ELF-1 (cell line): ENCODE measurements at places on chromosomes 1 and 21.
A peak's percentile ranks its signal among the peaks of the same experiment; 100 is the strongest.

DNA sequence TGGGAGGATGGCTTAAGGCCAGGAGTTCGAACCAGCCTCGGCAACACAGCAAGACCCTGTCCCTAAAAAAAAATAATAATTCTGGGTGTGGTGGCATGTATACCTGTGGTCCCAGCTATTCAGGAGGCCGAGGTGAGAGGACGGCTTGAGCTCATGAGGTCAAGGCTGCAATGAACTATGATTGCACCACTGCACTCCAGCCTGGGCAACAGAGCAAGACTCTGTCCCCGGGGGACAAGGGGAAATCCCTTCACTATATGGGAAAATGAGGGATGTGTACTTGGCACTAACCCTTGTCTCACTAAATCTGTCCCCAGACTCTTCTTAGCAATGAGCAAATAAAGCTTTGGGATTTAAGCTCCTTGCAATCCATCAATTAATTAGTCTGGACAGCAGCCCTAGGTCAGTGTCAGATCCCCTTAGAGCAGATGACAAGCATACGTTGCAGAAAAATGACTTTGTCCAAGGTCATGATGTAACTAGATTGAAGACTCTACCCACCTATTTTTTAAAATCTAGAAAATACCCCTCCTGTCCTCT is 9.4 kb downstream of the KDM5B start:
- DNase-seq, result no peak

DNA sequence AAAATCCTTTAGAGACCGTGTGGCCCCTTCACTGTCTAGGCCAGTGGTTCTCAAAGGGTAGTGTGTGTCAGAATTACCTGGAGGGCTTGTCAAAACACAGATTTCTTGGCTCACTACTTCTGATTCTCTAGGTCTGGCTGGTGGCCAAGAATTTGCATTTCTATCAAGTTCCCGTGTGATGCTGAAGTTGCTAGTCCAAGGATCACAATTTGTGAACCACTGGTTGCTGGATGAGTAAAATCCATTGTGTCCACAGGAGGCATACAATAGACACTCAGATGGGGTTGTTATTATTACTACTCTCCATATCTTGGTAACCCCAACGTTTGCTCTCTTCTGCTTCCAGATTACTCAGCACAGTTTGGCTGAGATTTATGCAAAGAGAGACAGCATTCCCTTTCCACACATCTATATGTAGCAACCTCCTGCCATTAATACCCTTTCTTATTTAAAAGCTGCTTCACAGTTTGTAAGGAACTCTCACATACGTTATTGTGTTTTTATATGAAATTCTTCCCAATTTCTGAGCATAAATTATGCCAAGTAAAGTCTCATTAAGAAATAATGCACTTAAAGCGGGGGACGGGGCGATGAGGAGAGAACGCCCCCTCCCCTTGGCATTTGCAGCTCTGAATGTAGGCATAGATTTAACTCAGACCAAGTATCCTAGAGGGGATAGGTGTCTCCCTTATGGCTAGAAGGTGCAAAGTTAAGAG is 720 bp upstream of the TMCC2 start:
- DNase-seq, result no peak

GRCh38 chr1:243261390-243261789 is 5.5 kb downstream of the SDCCAG8 start:
- DNase-seq, result no peak

GRCh38 chr1:160708118-160708517 is 3.5 kb downstream of the CD48 start:
- no peak for DNase-seq

DNA sequence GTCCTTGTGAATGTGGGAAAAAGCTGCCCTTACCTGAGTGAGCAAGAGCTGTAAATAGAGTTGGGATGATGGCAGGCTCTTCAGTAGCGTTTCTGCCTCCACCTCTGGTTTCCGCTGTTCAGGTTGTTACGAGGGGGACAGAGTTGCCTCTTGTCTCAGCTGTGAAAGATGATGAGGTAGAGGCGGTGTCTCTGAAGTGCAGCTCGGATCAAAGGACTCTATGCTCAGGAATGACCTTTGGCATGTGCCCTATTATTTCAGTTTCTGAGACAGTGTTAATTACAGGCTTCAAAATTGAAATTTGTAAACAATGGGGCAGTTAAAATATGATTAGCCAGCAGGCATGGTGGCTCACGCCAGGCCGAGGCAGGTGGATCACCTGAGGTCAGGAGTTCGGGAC is 70.3 kb downstream of the VPS26C start:
- no peak for DNase-seq

GRCh38 chr1:40751802-40752201 is 31.8 kb upstream of the KCNQ4 start:
- DNase-seq, result no peak

DNA sequence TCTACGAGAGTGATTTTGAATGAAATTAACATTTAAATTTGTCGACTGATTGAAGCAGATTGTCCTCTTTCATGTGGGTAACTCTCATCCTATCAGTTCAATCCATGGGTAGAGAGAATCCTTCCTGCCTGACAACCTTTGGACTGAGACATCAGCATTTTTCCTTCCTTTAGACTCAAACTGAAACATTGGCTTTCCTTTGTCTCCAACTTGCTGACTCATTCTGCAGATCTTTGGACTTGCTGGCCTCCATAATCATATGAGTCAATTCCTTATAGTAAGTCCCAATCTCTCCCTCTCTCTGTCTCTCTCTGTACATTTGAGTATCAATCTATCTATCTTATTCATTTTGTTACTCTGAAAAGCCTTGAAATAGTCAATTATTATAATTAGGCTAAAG is 416.7 kb downstream of the LRRIQ3 start:
- no peak for DNase-seq

GRCh38 chr1:79079770-79080169 is 73.2 kb upstream of the ADGRL4 start:
- peak; percentile 60 for DNase-seq

DNA sequence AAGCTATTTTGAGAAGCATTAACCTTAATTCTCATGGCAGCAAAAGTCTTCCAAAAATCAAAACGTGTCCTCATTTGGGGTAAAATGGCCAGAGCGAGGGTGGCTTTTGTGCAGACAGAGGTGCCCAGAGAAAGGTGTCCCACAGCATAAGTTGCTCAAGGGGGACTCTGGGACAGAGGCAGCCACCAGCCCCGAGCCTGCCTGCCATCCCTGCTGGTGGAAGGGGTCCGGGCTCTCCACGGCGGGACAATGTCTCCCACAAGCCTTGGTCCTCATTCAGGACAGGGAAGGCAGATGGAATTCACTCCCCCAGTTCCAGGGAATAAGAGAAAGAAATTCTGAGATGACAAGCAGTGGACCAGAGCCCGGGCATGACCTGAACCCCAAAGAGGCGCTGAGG is 12.6 kb upstream of the ARHGEF16 start:
- DNase-seq, result no peak

DNA sequence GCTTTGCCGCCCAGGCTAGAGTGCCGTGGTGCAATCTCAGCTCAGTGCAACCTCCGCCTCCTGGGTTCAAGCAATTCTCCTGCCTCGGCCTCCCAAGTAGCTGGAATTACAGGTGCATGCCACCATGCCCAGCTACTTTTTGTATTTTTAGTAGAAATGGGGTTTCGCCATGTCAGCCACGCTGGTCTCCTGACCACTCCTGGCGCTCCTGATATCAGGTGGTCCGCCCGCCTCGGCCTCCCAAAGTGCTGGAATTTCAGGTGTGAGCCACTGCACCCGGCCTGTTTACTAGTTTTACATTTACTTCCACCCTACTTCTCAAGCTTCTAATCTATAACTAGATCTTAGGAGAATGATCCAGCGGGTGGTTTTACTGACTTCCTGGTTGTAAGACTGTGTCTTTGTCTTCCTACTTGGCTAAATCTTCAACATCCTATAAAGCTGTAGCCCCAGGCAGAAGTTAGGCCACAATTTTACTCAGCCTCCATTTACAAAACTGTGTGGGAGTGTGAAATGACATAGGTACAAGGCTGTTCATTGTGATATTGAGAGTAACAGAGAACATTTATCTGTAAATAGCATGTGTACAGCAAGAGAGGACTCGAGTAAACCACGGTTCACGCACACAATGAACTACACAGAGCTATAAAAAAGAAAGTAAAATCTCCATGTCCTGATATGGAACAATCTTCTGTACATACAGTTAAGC is 9.6 kb upstream of the POU2F1 start:
- DNase-seq, result no peak

GRCh38 chr1:118862755-118863154 is 125.4 kb downstream of the TBX15 start:
- no peak for DNase-seq

- DNase-seq, result no peak
Observed at GRCh38 chr1:192530254-192530653, 45.3 kb upstream of the RGS1 start.

GRCh38 chr1:32099426-32099825 is 8.4 kb upstream of the KPNA6 start:
- no peak for DNase-seq

DNA sequence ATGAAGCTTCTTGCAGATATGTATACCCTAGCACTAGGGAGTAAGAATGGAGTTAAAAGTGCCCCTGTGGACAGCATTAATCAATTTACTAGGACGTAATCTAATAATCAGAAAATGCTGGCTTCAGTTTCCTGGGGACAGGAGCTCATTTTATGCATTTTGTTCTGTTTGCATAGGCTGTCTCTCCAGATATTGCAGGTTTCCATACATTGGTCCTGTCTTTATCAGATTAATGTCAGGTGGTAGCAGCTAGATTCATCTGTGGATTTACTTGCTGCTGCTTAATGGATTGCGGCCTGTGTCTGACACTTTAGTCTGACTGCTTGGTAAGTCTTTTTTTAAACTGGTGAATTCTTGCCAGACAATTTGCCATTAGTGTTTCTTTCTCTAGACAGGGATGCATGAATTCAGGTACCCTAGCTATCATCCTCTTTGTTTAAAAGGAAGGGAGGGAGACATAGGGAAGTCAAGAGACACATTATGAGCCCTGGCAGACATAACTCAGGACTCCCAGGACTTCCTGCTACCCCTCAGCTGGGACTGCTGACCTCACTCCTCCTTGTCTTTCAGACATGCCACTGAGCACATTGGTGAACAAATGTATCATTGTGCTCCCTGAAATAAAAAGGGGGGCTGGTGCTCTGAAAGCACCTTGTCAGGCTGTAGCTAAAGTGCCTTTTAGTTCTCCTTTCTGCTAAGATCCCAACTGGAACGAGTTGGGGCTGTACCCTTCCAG is 47.7 kb downstream of the NOS1AP start:
- no peak for DNase-seq

- DNase-seq, result no peak
Observed at GRCh38 chr1:219433001-219433400, 179.9 kb downstream of the ZC3H11B start.

DNA sequence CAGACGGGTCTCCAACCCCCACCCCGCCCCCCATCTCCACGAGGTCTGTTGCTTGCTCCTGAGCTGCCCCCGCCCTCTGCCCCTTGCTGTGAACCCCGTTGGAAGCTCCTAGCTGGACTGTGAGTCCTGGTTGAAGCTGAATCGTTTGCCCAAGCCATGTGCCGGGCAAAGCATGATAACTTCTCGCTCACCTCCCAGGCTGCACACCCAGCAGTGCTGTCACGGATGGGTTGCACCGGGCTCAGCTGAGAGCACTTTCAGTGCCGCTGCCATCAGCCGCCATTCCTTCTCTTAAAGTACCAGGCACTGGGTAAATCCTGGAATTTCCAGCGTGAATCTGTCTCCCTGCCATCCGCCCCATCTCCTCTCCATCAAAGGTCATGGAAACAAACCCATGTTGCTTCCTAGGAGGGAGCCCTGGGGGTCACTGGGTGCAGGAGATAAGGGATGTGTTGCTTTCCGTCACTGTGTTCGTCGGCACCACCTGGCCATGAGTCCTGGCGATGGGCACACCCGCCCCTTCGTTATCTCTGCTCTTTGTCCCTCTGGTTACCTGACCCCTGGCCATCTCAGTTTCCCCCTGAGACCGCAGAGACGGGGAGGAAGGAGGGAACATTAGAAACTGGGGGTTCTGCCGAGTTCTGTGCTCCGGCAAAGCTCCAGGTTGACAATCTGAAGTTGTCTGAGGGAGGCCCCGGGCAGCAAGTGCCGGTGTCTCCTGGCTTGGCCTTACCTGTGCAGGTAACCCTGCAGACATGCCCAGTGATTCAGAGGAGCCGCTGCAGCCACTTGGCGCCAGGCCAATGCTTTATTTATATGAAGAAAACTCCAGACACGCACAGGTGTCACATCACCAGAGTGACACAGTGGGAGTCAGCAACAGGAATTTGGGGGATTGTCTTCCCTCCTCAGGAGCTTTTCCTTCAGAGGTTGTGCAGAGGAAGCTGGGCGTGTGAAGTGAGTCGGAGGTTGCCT is 2.7 kb downstream of the PDE9A start:
- DNase-seq, result no peak

DNA sequence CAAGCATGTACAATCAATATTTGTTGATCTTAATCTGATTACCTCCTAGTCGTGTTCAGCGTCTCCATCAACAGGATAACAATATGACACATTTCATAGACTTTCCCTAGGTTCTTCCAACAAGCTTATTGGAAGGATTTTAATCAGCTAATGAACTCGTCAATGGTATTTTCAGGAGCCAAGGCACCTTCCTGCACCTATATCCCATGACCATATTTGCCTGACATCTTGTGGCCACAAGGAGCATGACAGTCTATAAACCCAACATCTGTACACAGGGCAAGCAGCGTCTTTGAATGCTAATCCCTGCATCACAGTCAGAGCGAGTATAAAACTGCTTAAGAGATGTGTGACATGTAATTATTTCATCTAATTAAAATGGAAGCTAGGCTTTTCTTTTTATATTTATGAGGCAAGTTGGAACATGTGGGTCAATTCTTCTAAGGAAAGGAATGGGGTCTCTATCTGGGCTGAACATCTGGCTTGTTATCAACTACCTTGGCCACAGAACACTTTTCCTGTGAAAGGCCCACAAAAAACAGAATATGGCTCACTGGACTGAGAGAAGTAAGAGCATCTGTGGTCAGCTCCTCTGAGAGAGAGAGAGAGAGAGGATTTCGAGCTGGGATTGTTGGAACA is 388.8 kb downstream of the NTNG1 start:
- peak; percentile 21 for DNase-seq

DNA sequence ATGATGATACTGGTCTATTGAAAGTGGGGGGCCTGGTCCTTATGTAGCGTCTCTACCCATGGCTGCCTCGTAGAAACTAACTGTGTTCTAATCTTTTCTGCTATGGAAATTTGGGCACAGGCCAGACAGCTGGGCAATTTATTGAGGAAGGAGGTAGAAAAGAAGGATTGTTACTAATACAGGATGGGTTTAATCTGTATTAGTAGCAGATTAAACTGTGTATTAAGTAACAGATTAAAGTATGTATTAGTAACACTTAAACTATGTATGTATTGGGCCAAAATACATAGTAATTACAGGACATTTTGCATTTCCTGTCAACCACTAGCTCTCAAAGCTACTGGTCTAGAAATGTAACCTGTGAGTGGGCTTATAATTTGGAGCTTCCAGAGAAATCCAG is 142.0 kb downstream of the MAST2 start:
- DNase-seq, result no peak

GRCh38 chr1:211613108-211613947 is 34.4 kb upstream of the SLC30A1 start:
- peak; percentile 61 for DNase-seq

GRCh38 chr1:2384941-2385481 is 6.3 kb downstream of the MORN1 start:
- no peak for DNase-seq

GRCh38 chr1:234961456-234962339 is 166.9 kb downstream of the TOMM20 start:
- DNase-seq, result no peak
